ENCODE measurements at places on chromosomes 4 and X.
A peak's percentile ranks its signal among the peaks of the same experiment; 100 is the strongest.

DNA sequence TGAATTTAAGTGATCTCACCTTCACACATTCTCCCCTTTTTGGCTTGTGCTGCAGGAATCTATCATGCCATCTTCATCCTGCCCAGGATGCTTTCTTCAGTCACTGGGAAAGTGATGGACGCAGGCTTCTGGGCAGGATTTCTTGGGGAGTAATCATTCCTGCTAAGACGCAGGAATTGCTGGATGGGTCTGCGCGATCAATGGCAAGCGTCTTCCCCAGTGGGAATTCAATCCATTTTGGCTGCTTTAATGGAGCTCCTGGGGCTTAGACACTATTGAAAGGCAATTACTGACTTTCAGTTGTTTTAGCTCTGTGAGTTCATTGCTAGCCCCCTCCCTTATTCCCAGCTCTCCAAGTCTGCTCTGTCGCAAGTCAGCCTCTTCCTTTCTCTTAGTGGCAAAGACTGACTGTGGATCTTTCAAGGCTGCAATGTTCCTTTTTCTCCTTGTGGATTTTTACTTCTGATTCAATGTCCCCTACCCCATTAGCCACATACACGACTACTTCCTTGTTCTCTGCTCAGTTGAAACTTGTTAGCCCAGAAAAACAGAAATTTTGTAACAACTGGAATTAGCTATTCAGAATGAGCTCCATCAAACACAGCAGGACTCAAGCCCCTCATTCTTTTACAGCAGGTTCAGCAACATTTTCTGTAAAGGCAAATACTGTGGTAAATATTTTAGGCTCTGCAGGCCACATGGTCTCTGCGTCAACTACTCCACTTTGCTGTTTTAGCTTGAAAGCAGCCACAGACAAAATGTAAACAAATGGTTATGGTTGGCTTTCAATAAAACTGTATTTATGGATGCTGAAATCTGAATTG, 154.9 kb downstream of the ASB9 start:
- no peak for DNase-seq

GRCh38 chr4:40328383-40328782, 6.8 kb upstream of the CHRNA9 start:
- no peak for DNase-seq

GRCh38 chrX:97704474-97704873, 820.8 kb downstream of the RPA4 start:
- no peak for DNase-seq

DNA sequence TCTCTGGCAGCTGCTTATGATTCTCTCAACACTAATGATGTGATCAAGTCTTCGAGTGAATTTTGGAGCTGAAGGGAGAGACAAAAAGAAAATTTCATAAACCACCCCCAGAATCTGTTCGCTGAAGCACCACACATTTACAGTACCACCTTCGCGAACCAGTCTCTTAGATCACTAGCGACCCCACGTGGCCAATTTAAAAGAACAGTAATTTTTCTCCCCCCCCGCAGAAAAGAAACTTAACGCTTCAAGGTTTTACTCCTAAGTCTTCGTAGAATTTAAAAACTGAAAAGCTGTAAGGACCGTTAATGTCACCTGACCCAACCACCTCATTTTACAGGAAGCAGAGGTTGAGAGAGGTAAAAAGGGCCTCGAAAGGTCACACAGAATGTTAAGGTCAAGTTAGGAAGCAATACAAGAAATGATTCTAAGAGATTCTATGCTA, 187.5 kb downstream of the QDPR start:
- peak; percentile 83 for DNase-seq

DNA sequence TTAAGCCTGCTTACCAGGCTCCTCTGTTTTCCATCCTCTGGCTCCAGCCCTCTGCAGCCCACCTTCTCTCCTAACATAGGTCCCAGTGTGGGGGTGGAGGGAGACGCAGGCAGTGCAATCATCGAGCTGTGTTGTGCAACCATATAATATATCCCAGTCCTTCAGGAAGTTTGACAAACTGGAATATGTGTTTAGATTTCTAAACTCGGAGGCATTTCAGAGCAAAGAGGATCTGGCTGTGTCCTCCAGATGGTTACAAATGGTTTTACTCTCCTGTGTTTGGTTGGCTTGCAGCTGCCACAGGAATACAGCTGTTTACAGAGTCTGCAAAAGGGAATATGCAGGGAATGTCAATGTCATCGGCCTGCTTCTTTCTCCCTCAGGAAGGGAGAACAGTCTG, 195.3 kb upstream of the LNX1 start:
- peak; percentile 37 for DNase-seq

DNA sequence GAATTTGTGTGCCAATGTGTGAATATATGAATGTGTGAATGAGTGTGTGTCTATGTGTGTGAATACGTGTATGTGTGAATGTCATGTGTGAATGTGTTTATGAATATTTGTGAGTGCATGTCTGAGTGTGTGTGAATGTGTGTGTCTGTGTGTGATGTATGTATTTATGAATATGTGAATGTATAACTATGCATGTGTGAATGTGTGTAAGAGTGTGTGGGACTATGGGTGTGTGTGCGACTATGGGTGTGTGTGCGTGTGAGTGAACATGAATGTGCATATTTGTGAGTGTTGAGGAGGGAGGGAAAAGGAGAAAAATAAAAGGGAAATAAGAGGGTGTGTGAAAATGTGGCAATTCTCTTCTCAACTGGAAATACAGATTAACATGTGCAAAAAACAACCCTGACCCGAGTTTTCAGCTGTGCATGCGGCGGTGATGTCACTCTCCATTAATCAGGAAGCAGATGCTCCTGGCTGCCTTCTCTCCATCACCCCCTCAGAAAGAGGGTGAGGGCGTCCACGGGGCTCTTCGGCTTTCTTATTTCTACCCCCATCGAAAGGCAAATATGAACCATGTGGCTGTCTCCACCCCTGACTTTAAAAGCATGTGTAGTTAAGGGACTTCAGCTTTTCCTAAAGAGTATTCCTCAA, 219.8 kb downstream of the MAML3 start:
- DNase-seq, result peak; percentile 43

DNA sequence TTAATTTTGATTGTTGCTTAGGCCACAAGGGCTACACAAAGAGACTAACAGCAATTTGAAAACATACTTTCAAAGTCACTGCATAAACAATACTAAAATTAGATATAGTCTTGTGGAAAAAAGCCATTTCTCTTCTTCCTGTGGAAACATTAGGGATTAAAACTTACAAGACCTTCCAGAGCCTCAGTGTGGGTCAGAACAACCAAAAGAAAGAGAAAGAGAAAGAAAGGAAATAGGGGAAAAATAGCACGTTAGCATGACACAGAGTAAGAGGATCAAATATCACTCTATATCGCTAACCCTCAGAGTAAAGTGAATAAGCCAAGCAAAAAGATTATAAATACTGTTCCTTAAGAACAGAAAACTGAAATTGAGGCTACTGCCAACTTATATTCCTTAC, 127.8 kb upstream of the DIAPH2 start:
- DNase-seq, result no peak

- DNase-seq, result no peak
Measured at GRCh38 chr4:137253949-137254348, 278.3 kb downstream of the PCDH18 start.

- DNase-seq, result no peak
Measured at GRCh38 chr4:171849686-171850222, 36.5 kb downstream of the GALNTL6 start.

- DNase-seq, result no peak
Measured at GRCh38 chrX:125627676-125628075, 308.0 kb downstream of the TEX13C start.

DNA sequence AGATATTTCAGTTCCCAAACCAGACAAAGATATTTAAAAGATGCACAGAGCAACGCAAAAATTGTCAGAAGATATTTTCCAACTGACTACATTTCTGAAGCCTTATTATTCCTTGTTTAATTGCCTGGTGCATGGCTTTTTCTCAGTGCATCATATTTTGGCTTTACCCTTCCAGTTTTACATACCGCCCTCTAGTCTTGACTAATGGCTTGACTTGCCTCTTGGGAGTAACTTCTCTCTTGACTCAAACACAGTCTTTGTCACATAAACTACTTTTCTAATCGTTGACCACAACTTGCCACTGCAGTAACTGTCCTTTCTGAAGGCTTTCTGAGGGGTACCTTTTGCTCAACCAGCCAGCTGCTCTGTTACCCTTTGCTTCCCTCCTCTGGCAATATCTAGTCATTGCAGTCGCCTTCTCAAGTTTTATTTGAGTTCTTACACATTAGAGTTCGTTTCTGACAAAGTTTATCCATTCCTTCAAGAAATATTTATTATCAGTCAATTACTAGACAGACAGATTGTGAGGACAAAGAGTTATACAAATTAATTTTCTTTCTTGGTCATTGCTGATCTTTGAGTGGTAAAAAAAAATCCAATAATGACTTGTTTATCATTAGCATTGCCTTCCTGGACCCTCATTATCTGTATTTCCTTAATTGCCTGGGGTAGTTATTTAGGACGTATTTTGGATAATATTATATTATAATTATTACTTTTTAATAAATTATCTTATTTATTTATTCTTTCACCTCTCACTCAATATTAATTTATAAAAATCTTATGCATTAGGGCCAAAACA, 506.9 kb upstream of the PCDH10 start:
- no peak for DNase-seq

GRCh38 chrX:10984213-10984612, 126.9 kb upstream of the HCCS start:
- DNase-seq, result no peak

GRCh38 chrX:55709735-55710134, 7.8 kb upstream of the RRAGB start:
- no peak for DNase-seq

DNA sequence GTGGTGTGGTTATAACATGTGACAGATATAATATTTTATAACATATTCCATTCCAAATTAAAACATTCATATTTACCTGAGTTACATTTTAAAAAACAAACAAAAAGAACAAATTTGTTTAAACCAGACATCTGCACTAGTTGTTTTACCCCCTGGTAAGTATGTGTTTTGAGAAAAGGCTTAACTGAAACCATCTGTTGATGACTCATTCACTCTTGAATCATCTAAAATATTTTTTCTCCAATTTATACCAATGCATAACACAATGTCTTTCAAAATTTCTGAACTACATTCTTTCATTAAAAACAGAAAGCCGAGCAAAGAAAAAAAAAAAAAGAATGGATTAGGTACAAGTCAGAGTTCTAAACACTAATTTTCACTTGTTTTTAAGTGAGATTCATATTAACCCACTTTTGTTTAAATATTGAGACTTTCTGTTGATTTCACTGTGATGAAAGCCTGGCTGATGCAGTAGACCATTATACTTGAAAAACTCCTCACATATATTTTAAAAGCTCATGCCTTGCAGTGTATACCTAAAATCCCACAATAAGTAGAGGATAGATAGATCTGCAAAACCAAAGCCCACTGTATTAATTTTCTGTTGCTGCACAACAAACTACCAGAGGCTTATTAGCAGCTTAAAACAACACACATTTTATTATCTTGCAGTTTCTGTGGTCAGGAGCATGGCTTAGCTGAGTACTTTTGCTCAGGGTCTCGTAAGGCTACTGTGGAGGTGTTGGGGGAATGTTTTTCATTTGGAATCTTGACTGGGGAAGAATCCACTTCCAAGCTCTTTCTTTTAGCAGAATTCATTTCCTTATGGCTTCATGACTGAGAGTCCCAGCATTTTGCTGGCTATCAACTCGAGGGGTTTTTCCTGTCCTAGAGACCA, 221.5 kb downstream of the PCDH18 start:
- peak; percentile 39 for DNase-seq

DNA sequence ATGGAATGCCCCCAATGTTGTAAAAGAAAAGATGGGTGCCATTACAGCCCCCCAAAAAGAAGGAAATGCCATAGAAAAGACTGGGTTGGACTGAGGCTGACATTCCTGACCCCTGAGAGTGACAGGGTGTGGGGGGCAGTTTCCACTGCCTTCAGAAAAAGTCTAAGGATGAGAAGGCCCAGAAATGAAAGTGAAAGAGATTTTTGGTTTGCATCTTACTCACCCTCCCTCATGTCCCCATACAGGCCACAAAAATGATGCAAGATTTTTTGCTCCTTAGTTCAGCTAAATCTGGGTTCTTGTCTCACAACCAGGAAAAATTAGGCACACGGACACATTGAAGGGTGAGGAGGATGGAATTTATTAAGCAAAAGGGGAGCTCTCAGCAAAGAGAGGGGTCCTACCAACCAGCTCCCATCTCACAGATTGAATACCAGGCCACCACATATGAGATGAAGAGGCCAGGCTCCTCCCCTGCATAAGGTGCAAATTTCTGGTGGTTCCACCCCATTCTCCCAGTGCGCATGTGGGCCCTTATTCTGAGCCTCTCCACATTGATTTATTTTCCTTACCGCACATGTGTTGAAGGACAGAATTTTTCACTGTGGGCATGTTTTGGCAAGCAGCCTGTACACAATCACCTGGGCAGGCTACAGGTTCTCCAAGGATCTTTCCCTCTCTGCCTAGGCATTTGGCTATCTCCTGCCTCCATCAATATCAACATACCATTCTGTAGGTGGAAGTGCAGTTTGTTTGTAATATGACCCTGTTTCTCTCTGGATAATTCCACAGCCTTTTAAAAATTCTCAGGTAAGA, 18.8 kb downstream of the PPP4R3C start:
- no peak for DNase-seq

GRCh38 chrX:153861733-153862310, 24.2 kb downstream of the L1CAM start:
- no peak for DNase-seq

DNA sequence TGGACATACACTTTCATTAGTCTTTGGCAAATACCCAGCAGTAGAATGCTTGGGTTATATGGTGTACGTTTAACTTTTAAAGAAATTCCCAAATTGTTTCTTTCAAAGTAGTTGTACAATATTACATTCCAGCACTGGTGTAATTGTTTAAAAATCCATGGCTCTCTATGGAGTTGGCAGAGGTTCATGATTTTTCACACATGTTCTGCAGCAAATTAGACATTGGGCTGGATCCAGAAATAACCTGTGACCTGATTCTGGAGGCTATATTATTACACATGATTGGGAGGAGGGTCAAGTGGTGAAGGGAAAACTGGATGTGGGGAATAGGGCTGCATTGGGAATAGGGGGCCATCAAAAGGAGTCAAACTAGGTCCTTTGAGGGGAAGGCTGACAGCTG, 41.9 kb downstream of the MAMLD1 start:
- no peak for DNase-seq

- DNase-seq, result no peak
Measured at GRCh38 chr4:7610022-7610670, 175.4 kb upstream of the PSAPL1 start.

- no peak for DNase-seq
Measured at GRCh38 chrX:11462648-11463047, 169.4 kb downstream of the AMELX start.
